Dermis microvascular lymphatic vessel endothelial cell (primary cell): ENCODE measurements at places on chromosomes 3 and 15. TPM values are rescaled to one million over a fixed set of nuclear protein-coding genes. Genes with fewer than 3 reads are reported as not detected.

Gene MUSTN1
- 0.25 TPM in 1 of 2 replicates, not detected in the other for total RNA-seq

Gene STAB1
- total RNA-seq, result 117 and 330 TPM in 2 replicates

Gene HSPBAP1
- 7.2 and 9.2 TPM in 2 replicates for total RNA-seq

Gene ZCWPW2
- 0.13 TPM in 2 replicates for total RNA-seq

Gene TUSC7
- total RNA-seq, result not detected in 2 replicates

Gene THRB
- total RNA-seq, result under 0.01 and 0.13 TPM in 2 replicates

Gene MCF2L2
- total RNA-seq, result 0.25 and 0.26 TPM in 2 replicates

Gene CRELD1
- 22.0 and 33.5 TPM in 2 replicates for total RNA-seq

Gene SERINC4
- total RNA-seq, result not detected in 2 replicates

Gene MORC1
- total RNA-seq, result not detected in 2 replicates
